ENCODE measurements at places on chromosomes 16 and 17.
A peak's percentile ranks its signal among the peaks of the same experiment; 100 is the strongest.

DNA sequence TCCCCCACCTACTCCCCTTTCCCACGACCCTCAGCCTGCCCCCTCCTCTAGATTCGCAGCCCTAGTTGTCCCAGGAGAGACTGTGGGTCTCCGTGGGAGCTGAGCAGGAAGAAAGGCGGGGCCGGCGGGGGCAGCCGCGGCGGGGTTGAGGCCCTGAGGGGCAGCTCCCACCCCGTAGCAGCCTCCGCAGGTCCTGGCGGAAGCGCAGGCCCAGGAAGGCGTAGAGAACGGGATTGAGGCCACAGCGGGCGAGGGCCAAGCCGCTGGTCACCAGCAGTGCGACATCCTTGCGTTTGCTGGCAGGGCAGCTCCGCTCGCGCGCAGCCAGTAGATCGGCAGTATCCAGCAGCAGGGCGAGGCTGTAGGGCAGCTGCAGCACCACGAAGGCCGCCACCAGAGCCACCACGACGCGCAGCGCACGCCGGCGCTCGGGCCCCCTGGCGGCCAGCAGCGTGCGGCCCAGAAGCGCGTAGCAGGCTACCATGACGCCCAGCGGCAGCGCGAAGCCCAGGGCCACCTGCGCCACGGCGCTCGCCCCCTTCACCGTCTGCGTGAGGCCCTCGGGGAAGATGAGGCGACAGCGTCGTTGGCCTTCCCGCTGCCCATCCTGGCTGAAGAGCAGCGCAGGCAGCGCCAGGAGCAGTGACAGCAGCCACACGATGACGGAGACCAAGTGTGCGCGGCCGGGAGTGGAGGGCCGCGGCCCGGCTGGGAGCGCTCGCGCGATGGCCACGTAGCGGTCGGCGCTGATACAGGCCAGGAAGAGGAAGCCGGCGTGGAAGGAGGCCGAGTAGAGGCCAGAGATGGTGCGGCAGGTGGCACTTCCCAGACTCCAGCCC lies 1.9 kb downstream of the CCR10 start:
- DNase-seq, result peak; percentile 73

- DNase-seq, result no peak
Observed at GRCh38 chr17:39150104-39150634, 1.3 kb downstream of the PLXDC1 start.

DNA sequence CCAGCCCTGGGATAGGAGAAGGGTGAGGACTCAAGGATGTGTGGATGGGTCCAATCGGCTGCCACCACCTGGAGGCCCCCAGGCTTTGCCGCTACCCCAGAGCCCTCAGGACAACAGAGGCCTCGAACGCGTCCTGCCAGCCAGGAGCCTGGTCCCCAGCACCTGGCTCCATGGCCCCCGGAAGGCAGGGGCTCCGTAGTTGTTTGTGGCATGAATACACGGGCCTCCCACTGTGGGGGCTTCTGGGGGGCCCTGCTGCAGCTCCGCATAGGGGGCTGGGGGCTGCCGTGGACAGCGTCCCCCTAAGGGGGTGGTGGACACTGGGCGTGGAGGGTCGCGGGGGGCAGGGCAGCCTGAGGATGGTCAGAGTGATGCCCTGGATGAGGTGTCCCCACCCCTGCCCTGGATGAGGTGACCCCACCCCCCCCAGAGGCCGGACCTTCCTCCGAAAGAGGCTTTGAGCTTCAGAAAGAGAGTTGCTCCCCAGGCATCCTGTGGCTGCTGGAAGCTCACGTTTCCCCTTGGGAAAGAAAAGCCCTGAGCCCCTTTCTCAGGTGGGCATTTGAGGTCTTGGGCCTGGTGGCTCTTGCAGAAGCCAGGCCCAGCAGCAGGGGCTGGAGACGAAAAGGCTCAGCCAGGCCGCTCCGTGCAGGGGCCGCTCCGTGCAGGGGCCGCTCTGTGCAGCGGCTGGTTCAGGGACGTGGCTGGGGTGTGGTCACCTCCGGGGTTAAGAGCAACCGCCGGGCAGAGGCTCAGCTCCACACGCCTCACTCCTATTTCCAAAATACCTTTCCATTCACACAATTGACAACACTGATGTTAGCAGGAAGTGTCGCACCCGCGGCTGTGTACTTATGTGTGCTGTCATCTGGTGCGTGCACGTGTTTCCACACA lies 40.3 kb upstream of the GNG13 start:
- no peak for DNase-seq

DNA sequence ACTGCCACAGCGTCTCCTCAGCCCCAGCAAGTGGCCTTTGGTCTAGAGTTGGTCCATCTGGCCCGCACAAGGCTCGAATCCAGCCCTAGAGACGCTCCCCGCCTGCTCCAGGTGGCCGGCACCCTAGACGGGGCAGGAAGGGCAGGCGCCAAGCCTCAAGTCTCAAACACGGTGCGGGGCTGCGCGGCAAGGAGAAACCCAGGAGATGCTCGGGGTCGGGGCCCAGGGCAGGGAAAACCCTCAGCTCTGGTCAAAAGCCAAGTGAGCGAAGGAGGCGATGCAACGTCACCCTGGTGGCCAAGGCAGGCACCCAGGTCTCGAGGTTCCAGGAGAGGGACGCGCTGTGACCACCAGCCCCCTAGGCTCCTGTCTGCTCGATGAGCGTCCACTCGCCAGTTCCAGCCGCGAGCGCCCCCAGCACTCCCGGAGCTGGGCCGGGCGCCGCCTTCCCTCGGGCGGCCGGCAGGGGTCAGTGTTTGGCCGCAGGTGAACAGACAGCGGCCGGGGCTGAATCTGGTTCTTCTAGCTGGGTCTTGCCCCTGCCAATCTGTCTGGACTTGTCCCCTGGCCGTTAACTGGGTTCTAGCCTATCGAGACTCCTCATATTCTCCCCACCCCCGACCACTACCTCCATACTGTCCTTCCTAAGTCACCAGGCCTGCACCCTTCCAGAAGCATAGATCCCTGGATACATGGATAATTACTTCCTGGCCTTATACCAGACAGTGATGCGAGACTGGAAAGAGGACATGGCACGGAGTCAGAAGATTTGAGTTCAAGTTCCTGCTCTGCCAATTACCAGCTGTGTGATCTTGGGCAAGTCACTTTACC lies 44.0 kb downstream of the PRAC1 start:
- peak; percentile 67 for DNase-seq

DNA sequence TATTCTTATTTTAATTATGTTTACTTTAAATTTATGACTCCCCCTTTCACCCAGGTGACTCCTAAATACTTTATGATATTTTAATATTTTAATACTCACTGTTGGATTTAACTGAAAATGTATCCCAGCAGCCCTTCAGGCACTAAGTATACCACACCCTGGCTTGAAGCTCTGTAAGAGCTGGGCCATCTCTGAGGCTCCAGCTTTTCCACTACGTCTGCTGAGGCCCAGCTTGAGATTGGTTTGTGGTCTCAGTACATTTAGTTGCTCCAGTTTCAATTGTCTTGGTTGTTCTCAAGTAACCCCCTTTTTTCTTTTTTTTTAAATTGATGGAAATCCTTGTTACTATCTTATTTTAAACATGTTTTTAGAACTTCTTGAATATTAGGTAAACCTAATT lies 27.0 kb upstream of the CAPNS2 start:
- DNase-seq, result no peak

- no peak for DNase-seq
Observed at GRCh38 chr16:30018731-30019158, 4.3 kb upstream of the C16orf92 start.

DNA sequence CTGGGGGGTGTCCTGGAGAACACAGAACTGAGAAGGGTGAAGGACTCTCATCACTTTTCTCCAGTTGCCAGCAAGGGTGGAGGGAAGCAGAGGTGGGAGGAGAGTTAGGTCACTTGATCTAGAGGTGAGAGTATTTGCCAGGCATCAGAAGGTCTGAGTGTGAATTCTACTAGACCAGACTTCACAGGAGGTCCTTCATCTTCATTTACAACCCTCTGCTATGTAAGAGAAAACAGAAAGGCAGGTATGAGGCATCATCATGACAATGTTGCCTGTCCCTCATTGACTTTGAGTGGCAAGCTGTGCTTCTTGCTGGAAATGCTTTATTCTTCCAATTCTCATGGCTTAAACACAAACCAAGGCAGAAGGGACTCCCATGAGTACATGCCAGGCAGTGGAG lies 45.9 kb upstream of the B4GALNT2 start:
- no peak for DNase-seq

DNA sequence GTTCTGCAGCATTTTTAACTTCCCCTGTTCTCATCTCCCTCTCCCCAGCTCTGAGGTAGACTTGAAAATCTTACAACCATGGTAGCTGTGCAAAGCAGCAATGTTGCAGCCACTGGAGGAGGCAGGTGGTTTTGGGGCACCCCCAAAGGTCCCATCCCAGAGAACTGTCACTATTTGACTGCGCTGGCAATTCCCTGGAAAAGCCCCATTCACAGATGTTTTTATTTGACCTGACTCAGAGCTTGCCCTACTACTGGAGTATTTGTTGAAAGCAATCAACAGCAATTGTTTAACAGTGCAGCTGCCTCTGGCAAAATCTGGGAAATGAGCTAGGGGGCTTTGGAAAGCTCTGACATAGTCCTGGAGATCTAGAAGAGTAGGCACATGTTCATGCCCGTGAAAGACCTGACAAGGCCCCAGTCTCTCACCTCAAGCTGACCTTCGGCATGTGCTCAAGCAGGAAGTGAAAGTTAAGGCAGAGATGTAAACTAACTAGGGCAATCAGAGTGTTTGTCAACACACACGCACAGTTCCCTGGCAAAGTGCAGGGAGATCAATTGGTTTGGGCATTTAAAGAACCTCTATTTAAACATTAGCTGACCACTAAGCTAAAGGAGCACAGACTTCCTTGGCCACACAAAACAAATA lies 19.7 kb upstream of the PIK3R5 start:
- DNase-seq, result no peak

- no peak for DNase-seq
Observed at GRCh38 chr16:56995136-56995805, 5.9 kb downstream of the NLRC5 start.

GRCh38 chr16:89600427-89600826 lies 13.0 kb upstream of the DPEP1 start:
- no peak for DNase-seq

DNA sequence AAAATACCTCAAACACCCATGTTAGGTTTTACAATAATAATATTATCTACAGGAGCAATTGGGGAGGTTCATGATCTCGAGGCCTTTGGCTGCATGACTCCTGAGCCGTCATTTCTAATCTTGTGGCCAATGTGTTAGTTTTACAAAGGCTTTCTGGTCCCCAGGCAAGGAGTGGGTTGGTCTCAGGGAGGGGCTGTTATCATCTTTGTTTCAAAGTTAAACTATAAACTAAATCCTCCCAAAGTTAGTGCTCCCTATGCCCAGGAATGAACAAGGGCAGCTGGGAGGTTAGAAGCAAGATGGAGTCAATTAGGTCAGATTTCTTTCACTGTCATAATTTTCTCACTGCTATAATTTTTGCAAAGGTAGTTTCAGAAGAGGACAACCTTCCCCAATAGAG lies 9.1 kb upstream of the CCL5 start:
- no peak for DNase-seq

- DNase-seq, result no peak
Observed at GRCh38 chr16:66381585-66382170, 15.2 kb downstream of the CDH5 start.

GRCh38 chr16:4376893-4377572 lies 5.4 kb downstream of the VASN start:
- DNase-seq, result no peak

- no peak for DNase-seq
Observed at GRCh38 chr17:68853036-68853435, 102.2 kb downstream of the ABCA8 start.
